Activated T-cell treated with anti-CD3 and anti-CD28 coated beads, Interleukin-2, amount 50 U/mL, for 72 hours (primary cell): ENCODE measurements at places on chromosomes 7 and 10.

DNA sequence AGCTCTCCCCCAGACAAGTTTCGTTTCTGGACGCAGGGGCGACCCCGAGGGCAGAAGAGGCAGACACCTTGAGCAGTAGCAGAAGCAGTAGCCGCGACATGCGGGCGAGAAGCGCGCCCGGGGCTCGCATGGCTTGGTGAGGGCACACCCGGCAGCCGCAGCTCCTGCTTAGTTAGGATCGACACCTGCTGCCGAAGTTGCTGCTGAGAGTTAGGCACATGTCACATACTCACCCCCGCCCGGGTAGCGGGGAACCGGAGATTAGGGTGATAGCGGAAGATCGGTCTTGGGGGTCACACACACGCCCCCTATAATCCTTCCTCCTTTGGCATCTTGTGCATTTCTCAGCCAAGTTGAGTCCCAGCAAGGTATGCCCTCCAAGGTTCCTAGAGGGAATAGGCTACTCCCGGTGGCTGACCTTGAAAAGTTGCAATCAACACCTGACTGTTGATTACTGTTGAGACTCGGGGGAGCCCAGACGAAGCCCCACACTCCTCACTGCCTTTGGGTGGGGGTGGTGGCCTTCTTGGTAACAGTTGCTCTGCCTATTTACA, 668 bp downstream of the GPR37 start:
- peak; percentile 17 for DNase-seq

GRCh38 chr7:150854066-150855000, 2.0 kb downstream of the AOC1 start:
- no peak for DNase-seq

- DNase-seq = no peak
Measured at GRCh38 chr10:47184273-47184672, 115.7 kb upstream of the GDF10 start.

DNA sequence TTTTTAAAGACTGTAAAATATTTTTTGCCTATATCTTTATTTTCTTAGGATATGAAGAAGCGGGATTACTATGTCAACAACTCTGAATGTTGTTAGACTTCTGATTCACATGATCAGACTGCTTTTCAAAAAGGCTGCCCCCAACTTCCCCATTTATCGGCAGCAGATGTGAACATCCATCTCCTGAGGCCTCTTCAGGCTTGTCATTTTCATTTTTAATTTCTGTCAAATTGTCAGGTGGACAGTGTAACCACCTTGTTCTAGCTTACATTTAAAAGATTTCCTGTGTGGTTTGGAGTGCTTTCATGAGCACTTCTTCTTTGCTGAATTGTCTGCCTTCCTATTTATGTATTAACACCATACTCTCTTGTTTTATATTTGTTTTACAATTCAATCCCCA, 78.8 kb upstream of the GSDME start:
- no peak for DNase-seq

GRCh38 chr7:117531595-117532244, 51.9 kb downstream of the CFTR start:
- no peak for DNase-seq

DNA sequence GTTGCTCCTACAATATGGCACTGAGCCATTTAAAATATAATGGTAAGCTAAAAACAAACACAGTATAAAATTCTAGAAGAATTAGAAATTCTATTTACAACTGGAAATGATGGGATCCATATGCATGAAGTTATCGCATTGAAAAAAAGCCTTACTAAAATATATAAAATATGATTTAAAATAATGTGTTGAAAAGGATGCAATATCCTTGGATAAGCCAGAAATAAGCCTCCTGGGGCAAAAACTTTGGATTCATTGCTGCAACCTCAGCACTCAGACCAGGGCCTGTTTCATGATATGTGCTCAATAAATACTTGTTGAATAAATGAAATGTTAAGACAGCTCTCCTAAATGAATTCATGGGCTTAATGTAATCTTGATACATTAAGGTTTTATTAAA, 170.2 kb downstream of the SEM1 start:
- DNase-seq = no peak
